ENCODE measurements at places on chromosomes 5 and 9. TPM values are rescaled to one million over a fixed set of nuclear protein-coding genes. Genes with fewer than 3 reads are reported as not detected.

- DNase-seq: no peak
These were observed 166.3 kb upstream of the KIF2A start for GRCh38 chr5:62139741-62140140.

- DNase-seq: no peak
These were observed 1.9 kb downstream of the GABRP start for GRCh38 chr5:170785416-170785815.

- DNase-seq: no peak
These were observed 39.5 kb downstream of the MFAP3 start for GRCh38 chr5:154078272-154078671.

DNA sequence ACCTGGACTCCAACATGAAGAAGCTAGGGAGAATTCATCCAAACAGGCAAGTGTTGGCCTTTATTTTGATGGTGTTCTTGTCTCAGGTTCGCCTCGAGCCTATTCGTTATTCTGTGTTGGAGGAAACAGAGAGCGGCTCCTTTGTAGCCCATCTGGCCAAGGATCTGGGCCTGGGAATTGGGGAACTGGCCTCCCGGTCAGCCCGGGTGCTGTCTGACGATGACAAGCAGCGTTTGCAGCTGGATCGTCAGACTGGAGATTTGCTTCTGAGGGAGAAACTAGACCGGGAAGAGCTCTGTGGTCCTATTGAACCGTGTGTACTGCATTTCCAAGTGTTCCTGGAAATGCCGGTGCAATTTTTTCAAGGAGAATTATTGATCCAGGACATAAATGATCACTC, 367 bp downstream of the PCDHB4 start:
- DNase-seq: no peak

- DNase-seq: no peak
These were observed 710 bp downstream of the HSD17B4 start for GRCh38 chr5:119453040-119453373.

DNA sequence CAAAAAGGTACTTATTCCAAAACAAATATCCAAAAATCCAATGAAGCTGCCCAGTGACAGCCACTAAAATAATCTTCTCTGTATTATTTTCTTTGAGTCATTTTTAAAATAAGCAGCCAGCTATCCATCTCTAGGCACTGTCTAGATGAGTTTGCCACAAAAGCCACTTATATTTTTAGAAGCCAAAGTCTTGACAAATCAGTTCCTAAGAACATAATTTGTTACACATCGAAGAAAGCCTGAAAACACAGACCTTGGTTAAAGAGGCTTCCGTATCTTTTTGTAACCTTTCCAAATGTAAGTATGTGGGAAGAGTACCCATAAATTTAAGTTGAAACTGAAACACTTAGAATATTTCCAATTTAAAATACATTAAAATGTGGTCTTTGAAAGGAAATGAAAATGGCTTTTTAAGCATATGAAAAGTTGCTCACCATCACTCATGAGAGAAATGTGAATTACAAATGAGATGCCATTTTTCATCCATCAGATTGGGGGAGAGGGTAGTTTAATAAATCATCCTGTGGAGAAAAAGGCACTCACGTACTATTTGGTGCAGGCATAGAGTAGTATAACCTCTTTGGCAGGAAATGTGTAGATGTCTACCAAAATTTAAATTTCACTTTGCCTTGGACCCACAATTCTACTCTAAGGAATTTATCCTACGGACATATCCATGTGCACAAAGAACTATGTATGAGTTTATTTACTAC, 180.4 kb downstream of the MLLT3 start:
- DNase-seq: no peak

- DNase-seq: no peak
These were observed 80.1 kb upstream of the PLPP6 start for GRCh38 chr9:4581861-4582565.

GRCh38 chr5:173643964-173644363, 27.5 kb upstream of the BOD1 start:
- DNase-seq: peak; percentile 32

DNA sequence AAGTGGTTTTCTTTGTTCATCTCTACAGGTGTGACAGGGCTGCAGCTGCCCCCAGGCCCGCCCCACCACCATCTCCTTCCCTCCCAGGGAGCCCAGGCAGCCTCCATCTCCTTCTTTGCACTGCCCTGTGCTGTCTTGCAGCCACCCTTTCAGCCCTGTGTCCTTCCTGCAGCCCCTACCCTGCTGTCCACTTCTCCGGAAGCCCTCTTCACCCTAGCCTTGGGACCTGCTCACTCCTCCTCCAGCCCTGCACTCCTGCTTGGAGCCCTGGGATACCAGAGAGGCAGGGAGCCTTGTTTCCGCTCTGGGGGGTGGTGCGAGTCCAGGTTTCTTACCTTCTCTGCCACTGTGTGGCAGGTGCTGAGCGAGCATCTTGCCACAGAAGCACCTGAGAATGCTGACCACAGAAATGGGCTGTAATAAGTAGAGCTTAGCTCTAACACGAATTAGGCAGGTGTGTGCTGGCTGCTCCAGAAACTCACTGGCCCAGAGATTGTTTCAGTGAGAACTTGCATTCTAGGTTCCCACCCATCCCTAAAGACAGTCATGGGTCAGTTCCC, 51.3 kb upstream of the GADD45G start:
- DNase-seq: no peak

- DNase-seq: no peak
These were observed 69.6 kb downstream of the CWC27 start for GRCh38 chr5:64838376-64838775.

NSA2 gene
- 62.6 TPM for total RNA-seq

CTXN3 gene
- total RNA-seq: not detected

ZBED3 gene
- total RNA-seq: 6.3 TPM

SLC6A19 gene
- total RNA-seq: 92.8 TPM

GABRG2 gene
- 0.61 TPM for total RNA-seq

TRPM3 gene
- total RNA-seq: 0.55 TPM

SLC35D2 gene
- 82.8 TPM for total RNA-seq

OR13C3 gene
- total RNA-seq: not detected

SAPCD2 gene
- 2.7 TPM for total RNA-seq

All from mucosa of descending colon (tissue), 3 donors.